ENCODE measurements at places on chromosomes 5 and 9.

GRCh38 chr9:6495466-6495865, 82.5 kb downstream of the UHRF2 start:
- no peak for DNase-seq

GRCh38 chr9:134660407-134660806, 18.8 kb downstream of the COL5A1 start:
- DNase-seq, result peak; percentile 28

GRCh38 chr9:33737811-33738606, 57.4 kb upstream of the PRSS3 start:
- DNase-seq, result peak; percentile 24

DNA sequence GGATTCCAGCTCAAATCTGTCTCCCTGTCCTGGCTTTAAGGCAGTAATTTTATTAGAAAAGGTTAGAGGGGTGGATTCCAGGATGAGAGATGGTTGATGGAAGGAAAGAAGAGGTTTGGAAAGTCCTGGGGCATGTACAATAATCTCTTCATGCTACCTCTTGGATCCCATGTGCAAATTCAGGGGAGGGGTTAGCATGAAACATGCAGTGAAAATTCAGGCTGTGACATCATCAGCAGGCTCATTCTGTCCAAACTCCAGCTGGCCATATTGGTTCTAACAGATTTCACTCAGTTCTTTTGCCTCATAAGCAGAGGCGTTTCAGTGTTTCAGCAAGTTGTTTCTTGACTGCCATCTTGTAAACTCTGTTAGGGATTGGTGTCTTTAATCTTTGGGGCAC, 55.4 kb downstream of the CYSTM1 start:
- no peak for DNase-seq

DNA sequence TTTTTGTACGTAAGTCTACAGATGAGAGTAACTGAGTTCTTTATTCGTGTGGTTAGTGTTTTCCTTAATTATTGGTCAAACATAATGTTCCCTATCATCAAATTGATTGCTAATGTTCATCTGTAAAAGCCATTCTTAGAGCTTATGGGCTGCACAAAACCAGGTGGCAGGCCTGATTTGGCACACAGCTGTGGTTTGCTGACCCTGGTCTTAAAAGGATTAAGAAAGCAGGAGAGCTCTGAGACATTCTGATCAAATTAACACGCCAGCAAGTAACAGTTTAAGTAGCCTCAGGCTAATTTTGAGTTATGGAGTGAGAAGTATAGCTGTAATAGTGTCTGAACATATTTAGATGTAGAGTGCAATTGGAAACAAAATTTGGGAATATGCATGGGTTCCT, 63.2 kb downstream of the PRR16 start:
- DNase-seq, result no peak

GRCh38 chr9:98150164-98150563, 31.1 kb upstream of the TRIM14 start:
- DNase-seq, result no peak

GRCh38 chr5:113058706-113059226, 82.2 kb downstream of the DCP2 start:
- DNase-seq, result peak; percentile 13

DNA sequence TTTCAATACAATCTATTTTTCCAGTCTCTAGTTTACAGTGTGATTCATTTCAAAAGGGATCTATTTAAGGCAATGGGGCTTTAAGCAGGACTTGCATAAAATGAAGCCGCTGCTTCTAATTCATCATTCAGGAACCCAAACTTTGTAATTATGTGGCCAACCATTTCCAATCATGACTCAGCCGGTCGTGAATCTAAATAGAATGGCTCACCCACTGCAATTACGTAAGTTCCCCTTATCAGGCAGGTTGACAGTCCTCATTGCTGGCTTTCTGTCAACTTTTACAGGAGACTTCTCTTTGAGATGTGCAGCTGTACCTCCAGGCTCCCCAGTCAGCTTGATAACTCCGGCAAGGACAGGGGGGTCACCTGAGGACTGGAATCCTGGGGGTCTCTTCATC, 152.8 kb upstream of the DAP start:
- no peak for DNase-seq

- DNase-seq, result no peak
Observed at GRCh38 chr5:134769206-134769605, 10.6 kb downstream of the DDX46 start.

GRCh38 chr5:72252008-72252407, 68.0 kb downstream of the MRPS27 start:
- no peak for DNase-seq

- DNase-seq, result no peak
Observed at GRCh38 chr5:21195145-21195544, 1207.1 kb upstream of the CDH18 start.

DNA sequence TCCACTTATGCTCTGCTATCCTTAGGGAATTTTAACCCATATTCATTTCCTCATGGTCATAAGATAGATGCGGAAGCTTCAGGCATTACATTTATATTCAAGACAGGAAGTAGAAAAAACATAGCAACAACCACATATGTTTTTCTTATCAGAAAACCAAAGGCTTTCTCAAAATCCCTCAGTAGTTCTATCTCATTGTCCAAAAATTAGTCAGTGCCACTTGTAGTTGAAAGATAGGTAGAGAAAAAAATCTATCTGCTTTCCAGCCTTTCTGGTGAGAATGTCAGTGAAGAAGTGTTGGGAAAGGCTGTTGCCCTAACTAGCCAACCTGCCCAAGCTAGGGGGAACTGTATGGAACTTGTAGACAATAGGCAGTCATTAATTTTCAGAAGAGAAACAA, 23.5 kb upstream of the MOCS2 start:
- no peak for DNase-seq

DNA sequence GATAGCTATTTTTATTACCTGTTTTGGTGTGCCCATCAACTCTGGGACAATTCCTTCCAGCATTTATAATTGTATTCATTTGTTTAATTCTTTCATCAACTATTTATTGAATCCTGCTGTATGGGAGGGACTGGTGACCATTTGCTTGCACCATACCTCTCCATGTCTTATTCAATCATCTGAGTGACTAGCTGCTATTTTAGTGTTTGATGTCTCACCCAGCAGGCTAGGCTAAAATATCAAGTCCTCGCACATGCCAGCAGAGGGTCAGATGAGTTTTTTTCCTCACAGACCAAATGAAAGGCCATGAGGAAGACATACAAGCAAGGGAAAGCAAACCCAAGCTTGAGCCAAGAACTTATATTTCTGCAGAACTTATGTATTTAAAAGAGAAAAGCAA, 63.9 kb downstream of the CETN3 start:
- no peak for DNase-seq

GRCh38 chr9:78567693-78568092, 270.8 kb downstream of the PSAT1 start:
- DNase-seq, result no peak

DNA sequence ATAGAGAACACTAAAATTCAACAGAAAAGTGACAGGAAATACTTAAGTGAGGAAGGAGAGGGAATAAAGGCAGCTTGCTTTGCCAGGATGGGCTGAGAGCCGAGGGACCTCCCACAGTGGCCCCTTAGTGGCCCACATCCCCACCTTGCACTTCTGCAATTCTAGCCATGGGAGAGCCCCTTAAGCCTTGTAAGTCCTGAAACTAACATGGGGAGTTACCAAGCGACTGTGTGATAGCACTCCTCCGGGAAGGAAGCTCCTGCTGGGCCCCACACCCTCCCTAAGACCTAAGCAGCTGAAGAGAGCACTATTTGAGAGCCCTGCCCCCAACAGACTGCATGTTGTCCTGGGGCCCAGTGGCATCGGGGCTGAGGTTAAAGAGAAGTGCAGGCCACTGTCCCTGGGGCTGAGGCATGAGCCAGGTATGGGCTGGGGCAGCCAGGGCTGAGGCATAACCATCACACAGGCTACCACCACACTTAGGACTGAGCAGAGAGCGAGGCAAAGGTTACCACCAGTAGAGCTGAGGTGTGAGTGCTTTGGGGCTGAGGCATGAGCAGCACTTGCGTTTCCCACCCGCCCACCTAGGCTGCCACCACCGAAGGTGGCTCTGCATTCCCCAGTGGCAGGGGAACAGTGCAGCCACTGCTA, 301.8 kb upstream of the TRPC7 start:
- no peak for DNase-seq

DNA sequence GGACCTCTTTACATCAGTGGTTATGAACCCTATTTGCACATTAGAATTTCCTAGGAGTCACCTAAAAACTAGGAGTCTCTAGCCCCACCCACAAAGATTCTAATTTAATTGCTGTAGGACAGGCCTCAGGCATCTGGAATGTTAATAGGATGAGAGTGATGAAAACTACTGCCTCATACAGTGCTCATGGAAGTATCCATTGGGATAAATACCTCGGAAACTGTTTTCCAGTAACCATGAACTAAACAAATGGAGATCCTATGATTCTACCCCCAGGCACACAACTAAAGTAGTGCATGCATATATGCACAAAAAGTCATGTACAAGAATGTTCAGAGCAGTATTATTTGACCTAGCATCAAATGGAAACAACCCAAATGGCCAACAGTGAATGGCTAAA, 286.3 kb downstream of the DNAH5 start:
- DNase-seq, result no peak

DNA sequence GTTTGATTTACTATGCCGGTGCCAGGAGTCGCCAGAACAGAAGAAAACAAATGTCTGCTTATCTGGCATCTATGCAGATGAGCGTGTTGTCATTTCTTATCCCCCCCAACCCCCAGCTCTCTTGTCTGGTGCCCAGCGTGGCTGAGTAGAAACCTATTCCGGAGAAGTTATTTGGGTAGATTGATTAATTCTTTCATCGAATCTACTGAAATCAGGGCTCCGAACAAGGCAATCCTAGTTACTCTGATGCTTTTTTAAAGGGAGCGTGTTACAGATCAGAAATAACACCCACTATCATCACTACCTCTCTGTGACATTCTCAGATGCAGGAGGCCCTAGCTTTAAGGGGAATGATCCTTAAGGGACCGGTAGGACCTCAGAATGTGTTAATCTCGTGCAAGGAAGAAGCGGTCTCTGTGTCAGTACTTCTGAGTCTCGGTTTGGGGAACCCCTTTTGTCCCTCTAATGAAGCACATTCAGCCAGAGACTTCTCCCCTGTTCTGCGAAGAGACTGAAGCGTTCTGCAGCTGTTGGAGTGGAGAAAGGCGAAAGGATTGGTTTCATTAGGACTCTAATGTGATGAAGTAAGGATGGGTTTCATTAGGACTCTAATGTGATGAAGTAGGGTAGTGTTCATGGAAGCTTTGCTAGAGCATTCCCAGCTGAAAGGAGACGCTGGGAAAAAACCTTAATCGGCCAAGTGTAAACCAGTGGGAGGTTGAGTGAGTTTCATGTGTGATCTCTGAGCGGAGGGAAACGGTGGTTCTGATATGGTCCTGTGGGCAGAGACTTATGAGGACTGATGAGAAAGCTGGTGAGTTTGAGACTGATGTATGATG, 1.5 kb downstream of the PIP5K1B start:
- DNase-seq, result peak; percentile 22

DNA sequence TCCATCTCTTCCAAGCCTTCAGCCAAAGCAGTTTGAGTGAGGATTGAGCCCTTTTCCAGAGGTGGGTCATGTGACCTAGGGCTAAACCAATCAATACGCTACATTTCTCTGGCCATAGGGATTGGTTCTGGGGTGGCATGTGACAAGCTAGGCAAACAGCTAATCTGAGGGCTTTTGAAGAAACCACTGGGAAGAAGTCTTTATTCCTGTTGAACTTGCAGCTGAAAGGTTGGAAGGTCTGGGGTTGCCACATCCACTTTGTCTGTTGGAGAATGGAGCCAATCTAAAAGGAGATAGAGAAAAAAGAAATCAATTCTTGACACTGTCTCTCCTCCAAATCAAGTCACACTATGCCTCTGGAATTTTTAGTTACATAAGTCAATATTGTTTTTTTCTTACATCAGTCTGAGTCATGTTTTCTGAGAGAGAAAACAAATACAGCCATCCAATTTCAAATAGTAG, 637.8 kb upstream of the WWC1 start:
- DNase-seq, result no peak

DNA sequence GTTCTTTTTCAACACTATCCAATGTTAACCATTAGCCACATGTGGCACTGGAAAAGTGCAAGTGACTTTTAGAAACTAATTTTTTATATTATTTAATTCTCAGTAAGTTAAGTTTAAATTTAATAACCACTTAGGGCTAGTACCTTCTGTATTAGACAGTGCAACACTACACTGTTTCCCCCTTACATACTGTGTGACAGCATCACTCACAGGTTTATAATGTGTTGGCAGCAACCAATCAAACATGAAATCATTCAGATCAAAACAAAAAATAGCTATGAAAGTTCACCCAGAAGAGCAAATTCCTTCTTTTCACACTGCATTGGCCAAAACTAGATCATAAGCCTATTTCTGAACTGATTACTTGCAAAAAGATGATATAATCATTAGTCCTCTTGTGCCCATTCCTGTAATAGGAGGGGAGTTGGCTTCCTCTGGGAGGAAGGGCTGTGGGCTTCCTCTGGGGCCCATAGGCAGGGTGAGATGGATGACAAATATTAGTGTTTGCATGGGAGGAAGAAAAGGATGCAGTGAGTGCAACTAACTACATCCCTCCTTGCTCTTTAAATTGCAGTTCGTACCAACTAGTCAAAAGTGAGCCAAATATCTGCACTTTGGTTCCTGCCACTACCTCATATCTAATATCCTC, 708.1 kb upstream of the RGMB start:
- DNase-seq, result no peak

DNA sequence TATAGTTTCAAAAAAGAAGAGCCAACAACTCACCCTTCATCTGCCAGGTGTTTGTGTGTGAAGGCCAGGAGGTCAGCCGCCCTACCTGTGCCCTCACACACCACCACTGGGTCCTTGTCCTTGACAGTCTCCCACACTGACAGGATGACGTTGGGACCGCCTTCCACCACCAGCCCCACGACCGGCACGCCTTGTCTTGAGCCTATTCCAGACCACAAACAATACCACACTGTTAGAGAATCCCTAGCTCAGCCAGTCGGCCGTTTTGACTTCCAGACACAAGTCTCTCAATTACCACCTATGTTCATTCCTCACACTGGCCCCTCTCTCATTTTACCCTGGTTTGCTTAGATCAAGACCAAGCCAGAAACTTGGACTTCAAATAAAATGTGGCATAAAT, 66.1 kb downstream of the TRPM6 start:
- no peak for DNase-seq

DNA sequence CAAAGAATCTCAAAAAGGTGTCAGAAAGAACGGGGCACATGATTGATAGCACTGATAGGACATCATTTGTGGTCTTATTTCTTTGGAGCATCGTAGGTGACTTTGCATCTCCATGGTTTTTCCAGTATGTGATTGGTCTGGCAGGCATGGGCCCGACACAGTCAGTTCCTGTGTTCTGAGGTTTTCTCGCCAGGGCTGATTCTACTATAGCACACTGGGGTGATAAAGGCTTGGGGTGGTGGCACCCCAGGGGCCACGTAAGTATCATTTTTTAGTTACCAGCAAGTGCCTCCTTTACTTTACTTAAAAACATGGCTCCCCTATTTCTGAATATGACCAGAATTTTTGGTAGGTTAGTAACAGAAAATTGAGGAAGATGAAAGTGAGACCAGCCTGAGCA, 202.7 kb downstream of the RFK start:
- DNase-seq, result no peak

All from activated T-cell treated with anti-CD3 and anti-CD28 coated beads, Interleukin-2, amount 50 U/mL, for 48 hours (primary cell).